Glutamatergic neuron (in vitro differentiated cells): ENCODE measurements at places on chromosomes 2 and 18.
A peak's percentile ranks its signal among the peaks of the same experiment; 100 is the strongest.

GRCh38 chr2:22056621-22057132, 932.9 kb downstream of the TDRD15 start:
- no peak overlapping the region for H3K27ac ChIP-seq
- H3K4me3 ChIP-seq: no peak overlapping the region
- H3K4me1 ChIP-seq: no peaks in the 10 kb centered on the region
- no peak for DNase-seq
- H3K36me3 ChIP-seq: no peaks in the 10 kb centered on the region

DNA sequence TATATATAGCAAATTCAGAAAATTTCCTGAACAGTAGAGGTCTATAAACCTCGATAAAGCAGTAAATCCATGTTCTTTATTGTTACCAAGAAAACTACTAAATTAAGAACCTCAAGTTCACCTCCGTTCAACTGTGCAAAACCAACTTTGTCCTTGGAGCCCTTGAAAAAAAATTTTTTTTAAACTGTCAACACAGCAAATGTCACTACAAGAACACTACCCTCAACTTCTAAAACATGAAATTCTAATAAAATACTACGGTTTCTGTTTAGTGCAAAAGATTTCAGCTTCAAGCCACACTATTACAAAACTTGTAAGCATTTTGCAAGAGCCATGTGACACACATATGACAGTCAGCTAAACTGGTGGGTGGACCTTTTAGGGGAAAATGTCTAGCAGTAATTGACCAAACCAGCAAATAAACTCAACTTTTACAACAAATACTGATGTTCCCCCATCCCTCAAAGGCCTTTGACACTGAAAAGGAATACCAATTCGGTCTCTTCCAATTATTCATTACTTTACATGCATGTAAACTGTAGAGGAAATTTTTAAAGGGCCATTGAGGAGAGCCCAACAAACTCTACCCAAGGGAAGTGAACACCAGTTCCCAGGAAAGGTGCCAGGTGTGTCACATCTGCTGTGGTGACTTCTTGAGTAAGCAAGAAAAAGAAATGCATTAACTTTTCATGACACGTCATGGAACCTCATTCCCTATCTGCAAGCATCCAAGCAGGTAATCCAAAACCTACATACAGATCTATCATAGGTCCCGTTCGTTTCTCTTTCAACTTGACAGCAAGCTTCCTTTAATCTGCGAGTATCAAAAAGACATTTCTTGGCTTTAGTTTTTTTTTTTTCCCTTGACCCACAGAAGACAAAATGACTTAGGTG, 1.4 kb downstream of the RAB1A start:
- H3K27ac ChIP-seq: peak overlapping the region; percentile 98
- H3K4me1 ChIP-seq: peaks cover 12% of the 10 kb centered on the region
- H3K4me3 ChIP-seq: peak overlapping the region; percentile 88
- H3K27me3 ChIP-seq: no peaks in the 10 kb centered on the region
- no peak for DNase-seq

GRCh38 chr2:31002537-31003150, 135.6 kb downstream of the GALNT14 start:
- no peak overlapping the region for H3K4me3 ChIP-seq
- no peaks in the 10 kb centered on the region for H3K27me3 ChIP-seq
- DNase-seq: no peak
- no peak overlapping the region for H3K27ac ChIP-seq

GRCh38 chr2:174027956-174028355, 62.8 kb upstream of the SP3 start:
- peaks cover 40% of the 10 kb centered on the region for H3K4me1 ChIP-seq
- H3K36me3 ChIP-seq: no peaks in the 10 kb centered on the region
- peaks cover 4% of the 10 kb centered on the region for H3K27me3 ChIP-seq
- H3K27ac ChIP-seq: peak overlapping the region; percentile 80
- peak; percentile 29 for DNase-seq
- H3K4me3 ChIP-seq: no peak overlapping the region

DNA sequence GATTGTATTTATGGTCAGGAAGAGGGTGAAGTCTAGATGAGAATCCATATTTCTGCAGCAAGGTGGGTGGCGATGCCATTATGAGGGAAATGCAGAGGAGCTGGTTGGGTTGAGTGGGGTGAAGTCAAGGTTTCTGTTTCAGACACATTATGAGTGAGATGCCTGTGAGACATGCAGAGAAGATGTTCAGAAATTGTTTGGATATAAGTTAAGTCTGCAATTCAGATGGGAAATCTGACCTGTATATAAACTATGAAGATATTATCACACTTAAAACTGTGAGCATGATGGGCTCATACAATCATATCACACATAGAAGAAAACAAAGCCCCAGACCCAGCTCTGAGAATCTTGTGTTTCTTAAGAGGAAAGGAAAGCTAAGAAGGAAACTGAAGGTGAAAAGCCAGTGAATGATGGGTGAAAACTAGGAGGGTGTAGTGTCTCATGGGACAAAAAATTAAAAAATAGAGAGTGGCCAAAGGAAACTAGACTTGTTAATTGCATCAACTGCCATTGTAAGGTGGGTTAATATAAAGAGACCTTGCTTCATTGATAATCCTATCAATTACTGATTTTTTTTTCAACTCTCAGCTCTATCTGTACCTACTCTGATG, 14.2 kb downstream of the GALNT5 start:
- no peak for DNase-seq
- H3K4me3 ChIP-seq: no peak overlapping the region
- H3K27me3 ChIP-seq: no peaks in the 10 kb centered on the region
- H3K4me1 ChIP-seq: no peaks in the 10 kb centered on the region
- H3K36me3 ChIP-seq: no peaks in the 10 kb centered on the region

- DNase-seq: no peak
- no peak overlapping the region for H3K27ac ChIP-seq
- peaks cover 3% of the 10 kb centered on the region for H3K4me1 ChIP-seq
- no peaks in the 10 kb centered on the region for H3K27me3 ChIP-seq
Observed at GRCh38 chr2:19580830-19581229, 222.4 kb upstream of the OSR1 start.

DNA sequence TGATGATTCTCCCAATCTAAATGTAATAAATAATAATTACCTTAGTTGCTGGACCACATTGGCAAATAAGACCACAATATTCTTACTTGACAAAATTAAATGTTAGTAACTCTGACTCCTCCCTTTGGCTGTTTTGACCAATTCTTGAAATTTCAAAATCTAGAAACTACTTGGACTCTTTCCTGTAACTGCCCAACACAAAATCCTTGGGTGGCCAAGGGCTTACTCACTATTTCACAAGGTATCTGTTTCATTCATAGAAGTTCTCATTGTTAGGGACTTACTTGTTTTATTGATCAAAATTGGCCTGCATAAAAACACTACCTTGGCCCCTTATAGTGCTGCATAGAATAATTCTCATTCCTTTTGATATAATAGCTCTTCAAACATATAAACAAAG, 19.4 kb downstream of the CDH20 start:
- H3K27ac ChIP-seq: no peak overlapping the region
- H3K36me3 ChIP-seq: peaks cover under 1% of the 10 kb centered on the region
- no peak overlapping the region for H3K4me3 ChIP-seq
- no peak for DNase-seq
- H3K27me3 ChIP-seq: no peaks in the 10 kb centered on the region

DNA sequence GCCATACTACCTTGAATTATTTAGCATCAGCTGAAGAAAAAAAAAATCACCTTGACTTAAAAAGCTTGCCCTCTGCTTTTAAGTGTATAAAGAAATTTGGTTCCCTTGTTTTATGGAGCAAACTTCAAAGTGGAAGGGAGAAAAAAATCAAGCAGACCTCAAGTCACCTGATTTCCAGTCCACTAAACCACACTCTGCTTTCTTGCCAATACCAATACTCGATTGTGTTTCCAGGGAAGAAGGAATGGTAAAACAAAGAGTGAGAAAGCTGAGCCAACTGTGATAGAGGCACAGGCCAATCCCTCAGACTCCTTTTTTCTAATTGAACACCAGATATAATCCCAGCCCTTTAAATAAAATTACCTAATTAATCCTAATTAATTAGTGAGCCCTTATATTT, 587.3 kb downstream of the ARHGAP15 start:
- no peaks in the 10 kb centered on the region for H3K4me1 ChIP-seq
- peaks cover 3% of the 10 kb centered on the region for H3K27me3 ChIP-seq
- no peak for DNase-seq
- no peak overlapping the region for H3K27ac ChIP-seq
- peaks cover 7% of the 10 kb centered on the region for H3K36me3 ChIP-seq

DNA sequence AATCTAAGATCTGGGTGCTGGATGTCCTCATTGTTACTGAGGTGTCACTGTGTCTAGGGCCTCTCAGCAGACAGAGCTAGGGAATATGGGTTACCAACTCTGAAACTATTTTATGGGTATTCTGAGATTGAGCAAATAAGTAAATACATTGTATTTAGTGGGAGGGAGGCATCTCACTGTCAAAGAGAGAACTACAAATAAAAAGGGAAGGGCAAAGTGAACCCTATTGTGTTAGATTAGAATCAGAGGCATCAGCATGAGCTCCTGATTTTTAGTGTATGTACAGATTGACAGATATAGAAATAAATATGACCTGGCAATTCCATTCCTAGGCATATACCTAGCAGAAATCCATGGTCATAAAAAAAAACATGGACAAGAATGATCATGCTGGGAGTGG, 33.9 kb upstream of the RAB6C start:
- no peak for DNase-seq
- peaks cover 2% of the 10 kb centered on the region for H3K27me3 ChIP-seq
- no peaks in the 10 kb centered on the region for H3K36me3 ChIP-seq
- no peaks in the 10 kb centered on the region for H3K4me1 ChIP-seq
- H3K4me3 ChIP-seq: no peak overlapping the region

GRCh38 chr18:11885278-11885947, 22.7 kb downstream of the MPPE1 start:
- no peak overlapping the region for H3K27ac ChIP-seq
- no peak for DNase-seq
- H3K36me3 ChIP-seq: no peaks in the 10 kb centered on the region
- H3K4me1 ChIP-seq: no peaks in the 10 kb centered on the region

GRCh38 chr18:69758458-69758857, 189.2 kb downstream of the CD226 start:
- H3K4me3 ChIP-seq: no peak overlapping the region
- H3K4me1 ChIP-seq: peaks cover 11% of the 10 kb centered on the region
- no peak for DNase-seq
- no peaks in the 10 kb centered on the region for H3K36me3 ChIP-seq
- H3K27ac ChIP-seq: no peak overlapping the region

GRCh38 chr2:105455488-105456003, 56.7 kb upstream of the FHL2 start:
- peaks cover 1% of the 10 kb centered on the region for H3K27me3 ChIP-seq
- H3K4me1 ChIP-seq: peaks cover 4% of the 10 kb centered on the region
- H3K27ac ChIP-seq: no peak overlapping the region
- H3K36me3 ChIP-seq: no peaks in the 10 kb centered on the region
- no peak for DNase-seq

GRCh38 chr18:12944709-12945108, 3.1 kb upstream of the SEH1L start:
- H3K27ac ChIP-seq: no peak overlapping the region
- H3K27me3 ChIP-seq: peaks cover 10% of the 10 kb centered on the region
- H3K4me3 ChIP-seq: no peak overlapping the region
- DNase-seq: no peak
- H3K36me3 ChIP-seq: no peaks in the 10 kb centered on the region

DNA sequence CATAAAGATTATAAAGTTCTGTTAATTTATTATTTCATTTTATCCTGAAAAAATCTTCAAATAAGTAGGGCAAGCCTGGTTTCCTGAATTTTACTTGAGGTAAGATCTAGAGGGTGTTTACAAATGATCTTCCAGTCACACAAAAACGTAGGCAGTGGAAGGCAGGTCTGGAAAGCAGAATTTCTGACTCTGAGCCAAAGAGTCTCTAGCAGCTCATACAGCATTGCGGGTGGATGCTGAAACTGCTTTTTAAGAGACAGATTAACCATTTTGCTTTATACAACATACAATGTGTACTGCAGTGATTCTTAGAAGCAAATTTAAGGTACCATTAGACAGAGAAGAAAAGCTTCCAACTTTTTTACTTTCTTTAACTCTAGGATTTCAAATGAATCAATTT, 117.0 kb downstream of the FTCDNL1 start:
- no peak overlapping the region for H3K4me3 ChIP-seq
- no peak for DNase-seq
- peaks cover 3% of the 10 kb centered on the region for H3K27me3 ChIP-seq
- no peaks in the 10 kb centered on the region for H3K4me1 ChIP-seq
